ENCODE measurements at places on chromosomes 3 and 15.
A peak's percentile ranks its signal among the peaks of the same experiment; 100 is the strongest.

DNA sequence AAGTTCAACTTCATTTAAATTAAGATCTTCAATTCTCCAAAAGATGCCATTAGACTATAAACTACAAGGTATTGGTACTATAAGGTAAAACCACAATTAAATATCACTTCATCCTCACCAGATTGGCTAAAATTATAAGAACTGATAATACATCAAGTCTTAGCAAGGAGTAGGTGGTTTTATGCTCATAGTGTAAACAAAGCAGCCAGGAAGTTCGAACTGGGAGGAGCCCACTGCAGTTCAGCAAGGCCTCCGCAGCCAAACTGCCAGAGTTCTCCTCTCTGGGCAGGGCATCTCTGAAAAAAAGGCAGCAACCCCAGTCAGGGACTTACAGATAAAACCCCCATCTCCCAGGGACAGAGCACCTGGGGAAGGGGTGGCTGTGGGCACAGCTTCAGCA lies 91.6 kb upstream of the SETMAR start:
- DNase-seq = no peak

DNA sequence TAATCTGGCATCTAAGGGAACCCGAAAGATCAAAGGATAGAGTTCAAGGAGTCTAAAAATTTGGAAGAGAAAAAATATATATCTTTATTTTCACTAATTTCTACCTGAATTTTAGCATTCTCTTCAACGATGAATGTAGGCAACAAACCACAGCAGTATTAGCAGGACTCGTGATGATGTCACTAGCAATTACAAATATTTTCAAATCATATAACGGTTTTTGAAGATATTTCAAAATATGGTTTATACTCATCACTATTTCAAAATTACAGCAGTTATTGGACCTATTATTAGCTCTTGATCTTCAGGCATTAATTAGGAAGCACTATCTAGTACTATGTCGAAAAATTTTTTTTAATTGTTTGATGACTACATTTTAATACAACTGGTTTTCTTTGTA lies 27.0 kb upstream of the ANKDD1A start:
- DNase-seq = peak; percentile 45

DNA sequence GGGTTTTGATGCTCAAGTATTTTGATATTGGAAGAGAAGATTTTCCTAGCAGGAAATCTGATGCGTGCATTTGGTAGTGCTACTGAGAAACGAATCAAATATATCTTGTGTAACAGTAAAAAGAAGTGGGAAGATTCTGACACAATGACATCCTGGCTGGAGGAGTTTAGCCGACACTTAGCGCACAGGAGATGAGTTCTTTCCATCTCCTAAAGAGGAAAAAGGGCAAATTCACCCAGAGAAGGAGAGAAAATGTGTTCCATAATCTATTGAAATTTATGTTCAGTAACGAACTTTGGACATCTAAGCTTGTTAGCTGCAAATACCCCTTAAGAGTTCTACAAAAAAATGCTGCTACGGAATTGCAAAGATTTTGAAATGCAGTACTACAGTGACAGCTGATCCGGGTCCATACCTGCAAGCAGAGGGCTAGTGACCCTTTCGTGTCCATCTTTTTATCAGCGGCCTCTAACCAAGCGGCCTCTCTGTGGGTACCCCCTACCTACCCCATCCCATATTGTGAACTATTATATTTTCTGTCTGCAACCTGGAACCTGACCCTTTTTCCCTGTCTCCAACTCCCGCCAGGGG lies 971 bp downstream of the CPOX start:
- no peak for DNase-seq

- no peak for DNase-seq
Observed at GRCh38 chr3:60954048-60954447, 297.2 kb downstream of the FHIT start.

GRCh38 chr15:57561041-57561711 lies 30.5 kb upstream of the MYZAP start:
- peak; percentile 91 for DNase-seq

DNA sequence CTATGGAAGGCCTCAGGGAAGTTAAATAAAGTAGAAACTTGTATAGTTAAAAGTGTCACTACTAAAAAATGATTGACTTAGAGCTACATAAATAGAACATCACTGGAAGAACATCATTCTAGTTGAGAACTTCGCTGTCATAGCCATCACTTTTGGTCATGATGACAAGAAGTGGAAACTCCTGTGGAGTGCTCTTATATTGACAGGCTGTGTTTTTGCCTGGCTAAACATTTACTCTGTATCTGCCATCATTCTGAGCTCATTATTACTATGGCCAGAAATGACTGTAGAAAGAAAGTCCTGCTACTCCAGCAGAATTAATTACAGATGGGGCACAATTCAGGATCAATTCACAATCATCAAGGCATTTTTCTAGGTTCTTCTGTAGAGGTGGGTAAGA lies 165.1 kb upstream of the GOLIM4 start:
- DNase-seq = no peak

DNA sequence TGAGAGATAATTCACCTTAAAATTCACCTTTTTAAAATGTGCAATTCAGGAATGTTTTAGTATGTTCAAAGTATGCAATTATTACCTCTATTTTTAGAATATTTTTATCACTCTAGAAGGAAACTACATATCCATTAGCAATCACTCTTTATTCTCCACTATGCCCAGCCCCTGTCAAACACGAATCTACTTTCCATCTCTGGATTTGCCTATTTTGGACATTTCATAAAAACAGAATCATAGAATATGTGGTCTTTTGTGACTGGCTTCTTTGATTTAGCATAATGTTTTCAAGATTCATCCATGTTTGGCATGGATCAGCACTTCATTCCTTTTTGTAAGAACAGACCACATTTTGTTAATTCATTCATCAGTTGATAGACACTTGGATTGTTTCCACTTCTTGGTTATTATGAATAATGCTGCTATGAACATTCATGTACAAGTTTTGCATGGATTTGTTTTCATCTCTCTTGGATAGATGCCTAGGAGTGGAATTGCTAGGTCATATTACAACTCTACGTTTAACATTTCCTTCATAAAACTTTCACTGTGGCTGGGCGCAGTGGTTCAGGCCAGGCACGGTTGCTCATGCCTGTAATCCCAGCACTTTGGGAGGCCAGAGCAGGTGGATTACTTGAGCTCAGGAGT lies 12.7 kb downstream of the HMCES start:
- DNase-seq = no peak
